Thoracic aorta endothelial cell (primary cell): ENCODE measurements at places on chromosomes 2 and 18. TPM values are rescaled to one million over a fixed set of nuclear protein-coding genes. Genes with fewer than 3 reads are reported as not detected.

IL1RN gene
- total RNA-seq, result not detected in 2 replicates

DAPL1 gene
- not detected in 2 replicates for total RNA-seq

CNGA3 gene
- total RNA-seq, result under 0.01 TPM in 1 of 2 replicates, not detected in the other

FBXO15 gene
- 0.53 TPM in 1 of 2 replicates, not detected in the other for total RNA-seq

SLC9A2 gene
- total RNA-seq, result under 0.01 TPM in 1 of 2 replicates, not detected in the other

TXNDC2 gene
- 0.07 TPM in 1 of 2 replicates, not detected in the other for total RNA-seq

ZBTB7C gene
- total RNA-seq, result under 0.01 TPM in 1 of 2 replicates, not detected in the other

FEV gene
- not detected in 2 replicates for total RNA-seq

ROCK1 gene
- 73.3 and 76.9 TPM in 2 replicates for total RNA-seq

UGT1A8 gene
- total RNA-seq, result not detected in 2 replicates

LAPTM4A gene
- 96.1 and 111 TPM in 2 replicates for total RNA-seq

SRD5A2 gene
- total RNA-seq, result under 0.01 TPM in 1 of 2 replicates, not detected in the other

CFC1 gene
- not detected in 2 replicates for total RNA-seq

VAMP5 gene
- 47.5 and 56.0 TPM in 2 replicates for total RNA-seq

SCG2 gene
- not detected in 2 replicates for total RNA-seq

CIB4 gene
- not detected in 2 replicates for total RNA-seq

ALPP gene
- total RNA-seq, result not detected in 2 replicates

MYL1 gene
- total RNA-seq, result not detected in 2 replicates

B4GALT6 gene
- total RNA-seq, result 23.7 and 25.6 TPM in 2 replicates

NRBP1 gene
- total RNA-seq, result 116 and 119 TPM in 2 replicates

KLHL41 gene
- total RNA-seq, result 0.29 and 0.40 TPM in 2 replicates

THADA gene
- total RNA-seq, result 43.0 and 44.2 TPM in 2 replicates

IL36A gene
- not detected in 2 replicates for total RNA-seq

MYO5B gene
- total RNA-seq, result 0.27 and 0.36 TPM in 2 replicates

MAPK4 gene
- not detected in 2 replicates for total RNA-seq

ST8SIA5 gene
- total RNA-seq, result 0.13 and 0.14 TPM in 2 replicates

RAPGEF4 gene
- total RNA-seq, result 4.5 and 11.6 TPM in 2 replicates

TUBA3E gene
- not detected in 2 replicates for total RNA-seq

ID2 gene
- total RNA-seq, result 8.1 and 13.7 TPM in 2 replicates

STAT1 gene
- 70.6 and 109 TPM in 2 replicates for total RNA-seq
